Brain microvascular endothelial cell (primary cell): ENCODE measurements at places on chromosomes 6 and 20.
A peak's percentile ranks its signal among the peaks of the same experiment; 100 is the strongest.

DNA sequence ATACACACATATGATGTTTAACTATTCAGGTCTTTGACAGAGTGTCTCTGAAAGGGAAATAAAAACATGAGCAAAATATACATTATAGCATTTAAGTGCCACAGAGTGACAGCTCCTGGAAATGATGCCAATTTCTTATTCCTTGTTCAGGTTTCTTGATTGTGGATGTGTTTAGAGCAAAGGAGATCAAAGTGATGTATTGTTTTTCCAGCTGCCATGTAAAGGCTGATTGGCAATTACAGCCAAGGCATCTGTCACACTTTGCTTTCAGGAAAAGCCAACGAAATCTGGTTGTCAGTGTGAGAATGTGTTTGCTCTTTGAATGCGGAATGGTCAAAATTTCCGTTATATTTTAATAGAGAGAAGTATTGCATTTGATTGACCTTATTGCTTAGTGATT is 347.8 kb upstream of the FLRT3 start:
- no peak for DNase-seq

- DNase-seq: peak; percentile 57
These were observed 434.1 kb downstream of the RFPL4B start for GRCh38 chr6:112781241-112781640.

DNA sequence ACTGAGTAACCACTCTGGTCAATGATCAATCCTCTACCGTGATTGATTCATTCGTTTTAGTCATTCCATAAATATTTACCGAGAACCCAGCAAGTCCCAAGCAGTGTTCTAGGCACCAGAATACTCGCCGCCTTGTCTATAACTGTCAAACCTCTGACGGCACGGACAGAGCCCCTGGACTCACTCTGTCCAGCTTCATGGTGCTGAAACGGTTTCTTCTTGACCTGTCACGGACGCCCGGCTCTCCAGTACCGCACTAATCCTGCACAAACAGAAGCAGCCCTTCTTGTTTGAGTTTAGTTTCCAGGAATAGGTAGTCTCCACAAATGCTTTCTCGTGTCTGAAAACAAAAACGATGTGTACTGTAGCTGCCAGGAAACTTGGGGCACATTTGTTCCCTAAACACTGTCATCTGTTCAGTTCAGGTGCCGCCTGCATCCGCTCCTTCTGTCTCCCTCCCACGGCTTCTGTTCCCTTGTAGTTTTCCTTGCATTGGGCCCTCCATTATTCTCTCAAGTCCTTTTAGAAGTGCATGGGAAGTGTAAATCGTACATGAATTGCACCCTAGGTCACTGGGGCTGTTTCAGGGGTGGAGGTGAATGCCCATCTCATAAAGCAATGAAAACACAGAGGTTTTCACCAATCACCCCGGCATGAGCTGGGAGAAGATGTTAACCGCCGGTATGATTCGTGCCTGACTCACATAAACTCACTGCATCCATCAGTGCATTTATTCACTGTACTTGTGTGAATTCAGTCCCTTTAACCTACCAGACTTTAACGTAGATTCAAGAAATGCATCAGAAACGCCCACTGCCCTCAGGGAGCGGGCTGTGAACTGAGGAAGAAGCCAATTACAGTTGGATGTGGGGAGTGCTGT is 209.3 kb upstream of the CDH4 start:
- no peak for DNase-seq

GRCh38 chr6:70411542-70412251 is 1.6 kb upstream of the FAM135A start:
- no peak for DNase-seq

DNA sequence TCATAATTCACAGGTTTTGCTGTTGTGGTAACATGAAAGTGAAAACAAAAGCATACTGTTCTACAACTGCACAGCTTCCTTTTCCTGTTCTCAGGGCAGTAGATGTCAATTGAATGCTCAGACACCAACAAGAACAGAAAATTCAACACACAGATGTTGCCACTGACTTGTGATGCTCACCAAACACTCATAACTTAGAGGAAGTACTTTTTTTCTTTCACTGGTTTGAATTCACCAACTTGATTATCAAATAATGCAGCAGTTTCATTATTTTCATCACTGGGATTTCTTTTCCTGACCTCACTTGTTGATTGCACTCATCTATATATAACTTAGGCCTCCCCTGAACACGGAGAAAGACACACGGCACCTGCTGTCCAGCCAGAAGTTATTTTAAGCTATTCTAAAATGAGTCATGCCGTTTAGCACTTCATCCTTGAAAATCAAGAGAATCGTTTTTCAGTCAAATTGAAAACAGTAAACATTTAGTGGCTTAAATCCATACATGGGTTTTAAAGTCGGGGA is 949 bp downstream of the TXLNB start:
- peak; percentile 40 for DNase-seq

DNA sequence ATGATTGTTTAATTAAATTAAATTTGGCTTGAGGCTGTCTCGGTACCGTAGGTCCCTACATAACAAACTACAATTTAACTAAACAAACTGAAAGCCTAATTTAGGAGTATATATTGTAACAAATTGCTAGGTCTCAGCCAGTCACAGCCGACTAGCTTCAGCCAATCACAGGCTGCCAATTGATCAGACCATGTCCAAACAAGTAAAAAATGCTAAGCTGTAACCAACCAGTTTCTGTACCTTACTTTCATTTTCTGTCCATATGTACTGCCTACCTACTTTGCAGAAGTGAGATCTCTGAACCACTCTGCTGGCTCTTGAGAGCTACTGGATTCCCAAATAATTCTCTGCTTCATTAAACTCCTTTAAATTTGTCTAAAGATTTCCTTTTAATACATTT is 648.0 kb upstream of the GJE1 start:
- DNase-seq: no peak

DNA sequence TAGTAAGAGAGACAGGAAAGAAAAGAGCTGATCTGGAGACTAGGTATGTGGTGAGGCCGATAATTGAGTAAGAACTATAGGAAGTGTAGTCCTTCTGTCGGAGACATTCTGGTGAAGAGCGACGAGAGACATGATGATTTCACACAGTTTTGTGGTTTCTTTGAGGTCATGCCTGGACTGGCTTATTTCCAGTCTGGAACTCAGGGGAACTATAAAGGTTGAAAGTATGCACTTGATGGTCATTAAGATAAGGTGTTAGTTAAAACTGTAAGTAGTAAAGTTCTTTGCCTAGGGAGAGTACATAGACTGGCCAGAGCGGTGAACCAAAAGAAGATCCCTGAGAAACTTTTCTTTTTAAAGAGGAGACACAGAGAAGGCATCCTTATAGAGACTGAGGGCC is 68.8 kb downstream of the RFX6 start:
- no peak for DNase-seq

DNA sequence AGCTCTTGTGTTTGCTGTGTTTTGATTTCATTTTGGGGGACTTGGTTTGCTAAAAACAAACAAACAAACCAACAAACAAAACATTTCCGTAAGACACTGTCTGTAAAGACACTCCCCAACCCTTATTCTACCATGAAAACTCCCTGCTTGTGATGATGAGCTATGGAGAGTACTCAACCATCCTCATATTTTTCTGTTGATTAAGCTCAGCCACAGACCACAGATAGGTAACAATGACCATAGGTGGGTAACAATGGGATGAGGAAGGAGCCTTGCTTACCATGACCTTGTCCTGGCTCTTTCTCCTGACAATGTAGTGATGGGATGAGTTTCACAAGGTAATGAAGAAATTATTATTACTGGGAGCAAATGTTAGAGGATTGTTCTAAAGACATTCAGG is 11.4 kb upstream of the FAM83B start:
- DNase-seq: no peak

DNA sequence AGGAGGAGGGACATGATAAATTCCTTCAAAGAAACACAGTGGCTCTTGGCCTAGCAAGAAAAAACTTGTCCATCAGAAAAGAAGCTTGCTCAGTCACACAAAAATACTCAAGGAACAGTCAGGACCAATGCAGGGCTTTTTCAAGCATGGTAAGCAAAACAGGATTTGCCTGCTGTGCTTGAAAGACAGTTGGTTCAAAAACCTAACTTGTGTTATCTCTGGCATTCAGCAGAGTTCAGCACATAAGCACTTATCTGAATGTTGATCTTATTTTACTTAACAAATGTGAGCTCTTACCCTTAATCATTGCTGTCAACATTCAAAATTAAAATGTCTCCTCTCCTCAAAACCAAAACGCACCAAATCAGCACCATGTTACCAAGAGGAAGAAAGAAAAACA is 38.3 kb downstream of the ATG5 start:
- DNase-seq: no peak
